RPMI7951 (cell line): ENCODE measurements at places on chromosomes 2 and 18. TPM values are rescaled to one million over a fixed set of nuclear protein-coding genes. Genes with fewer than 3 reads are reported as not detected.

INHBB gene
- 0.24 TPM in 1 of 2 replicates, not detected in the other for total RNA-seq

EGR4 gene
- total RNA-seq: not detected in 2 replicates

STPG4 gene
- not detected in 2 replicates for total RNA-seq

DOK6 gene
- total RNA-seq: not detected in 2 replicates

RBM45 gene
- total RNA-seq: 18.1 and 18.6 TPM in 2 replicates

EMX1 gene
- not detected in 2 replicates for total RNA-seq

UGT1A3 gene
- not detected in 2 replicates for total RNA-seq

CXCR4 gene
- not detected in 2 replicates for total RNA-seq

CD8B2 gene
- total RNA-seq: not detected in 2 replicates

PRSS56 gene
- not detected in 2 replicates for total RNA-seq

C1QL2 gene
- total RNA-seq: not detected in 2 replicates

CCDC74B gene
- 0.72 and 3.2 TPM in 2 replicates for total RNA-seq

CERKL gene
- 0.12 TPM in 1 of 2 replicates, not detected in the other for total RNA-seq

CDH2 gene
- 35.8 and 43.7 TPM in 2 replicates for total RNA-seq

C2orf81 gene
- total RNA-seq: 1.2 and 1.3 TPM in 2 replicates

RIT2 gene
- not detected in 2 replicates for total RNA-seq

BOK gene
- total RNA-seq: 13.1 and 13.2 TPM in 2 replicates

POMC gene
- total RNA-seq: 5.8 and 9.0 TPM in 2 replicates

C2orf80 gene
- not detected in 2 replicates for total RNA-seq

SEC11C gene
- total RNA-seq: 29.3 and 50.4 TPM in 2 replicates

UPP2 gene
- not detected in 2 replicates for total RNA-seq

CREG2 gene
- 0.36 and 0.59 TPM in 2 replicates for total RNA-seq

SERPINB10 gene
- 0.10 and 0.60 TPM in 2 replicates for total RNA-seq

UGGT1 gene
- 57.3 and 58.6 TPM in 2 replicates for total RNA-seq

KIAA2012 gene
- under 0.01 TPM in 1 of 2 replicates, not detected in the other for total RNA-seq

SCN3A gene
- total RNA-seq: 0.36 TPM in 1 of 2 replicates, not detected in the other

SOX11 gene
- under 0.01 TPM in 1 of 2 replicates, not detected in the other for total RNA-seq

SEMA4C gene
- 30.3 and 41.0 TPM in 2 replicates for total RNA-seq

FAM117B gene
- total RNA-seq: 1.2 and 1.9 TPM in 2 replicates

SPP2 gene
- total RNA-seq: not detected in 2 replicates

TGFA gene
- 4.2 and 4.3 TPM in 2 replicates for total RNA-seq

EPG5 gene
- total RNA-seq: 10.1 and 11.5 TPM in 2 replicates

SCYGR4 gene
- not detected in 2 replicates for total RNA-seq

HAAO gene
- not detected in 2 replicates for total RNA-seq

TBC1D8 gene
- 8.0 and 14.5 TPM in 2 replicates for total RNA-seq

GALNT1 gene
- total RNA-seq: 28.3 and 37.1 TPM in 2 replicates

PAX3 gene
- total RNA-seq: 31.7 and 35.4 TPM in 2 replicates

PLGLB1 gene
- total RNA-seq: 0.36 TPM in 1 of 2 replicates, not detected in the other

CCL20 gene
- 2.2 and 3.8 TPM in 2 replicates for total RNA-seq

CCDC178 gene
- not detected in 2 replicates for total RNA-seq

TMEM37 gene
- not detected in 2 replicates for total RNA-seq

CPO gene
- total RNA-seq: not detected in 2 replicates

MSH2 gene
- total RNA-seq: 48.1 and 53.8 TPM in 2 replicates

PSMG2 gene
- 168 and 188 TPM in 2 replicates for total RNA-seq

PRKAG3 gene
- total RNA-seq: not detected in 2 replicates

PAX8 gene
- 5.4 and 12.6 TPM in 2 replicates for total RNA-seq

LHCGR gene
- not detected in 2 replicates for total RNA-seq

GRB14 gene
- not detected in 2 replicates for total RNA-seq

INPP5D gene
- 0.24 and 1.1 TPM in 2 replicates for total RNA-seq

GPR35 gene
- 0.10 and 0.12 TPM in 2 replicates for total RNA-seq

NLRC4 gene
- not detected in 2 replicates for total RNA-seq

ADD2 gene
- not detected in 2 replicates for total RNA-seq

GTF2A1L gene
- 0.29 and 0.60 TPM in 2 replicates for total RNA-seq

GYPC gene
- total RNA-seq: 185 and 192 TPM in 2 replicates

DNAH7 gene
- total RNA-seq: 0.78 and 1.3 TPM in 2 replicates
